ENCODE measurements at places on chromosomes 1 and 21. TPM values are rescaled to one million over a fixed set of nuclear protein-coding genes. Genes with fewer than 3 reads are reported as not detected.

Gene FAM167B
- 1.6 TPM for polyA plus RNA-seq

Gene ADORA1
- 4.8 TPM for polyA plus RNA-seq

Gene TTLL7
- 7.3 TPM for polyA plus RNA-seq

Gene CYP4X1
- polyA plus RNA-seq: 0.67 TPM

Gene FCGR3A
- not detected for polyA plus RNA-seq

- DNase-seq: no peak
- H3K27ac ChIP-seq: peak overlapping the region; percentile 66
- no peaks in the 10 kb centered on the region for H3K36me3 ChIP-seq
- peaks cover 22% of the 10 kb centered on the region for H3K4me1 ChIP-seq
Measured at GRCh38 chr1:32989160-32990050, 24.8 kb upstream of the RNF19B start.

DNA sequence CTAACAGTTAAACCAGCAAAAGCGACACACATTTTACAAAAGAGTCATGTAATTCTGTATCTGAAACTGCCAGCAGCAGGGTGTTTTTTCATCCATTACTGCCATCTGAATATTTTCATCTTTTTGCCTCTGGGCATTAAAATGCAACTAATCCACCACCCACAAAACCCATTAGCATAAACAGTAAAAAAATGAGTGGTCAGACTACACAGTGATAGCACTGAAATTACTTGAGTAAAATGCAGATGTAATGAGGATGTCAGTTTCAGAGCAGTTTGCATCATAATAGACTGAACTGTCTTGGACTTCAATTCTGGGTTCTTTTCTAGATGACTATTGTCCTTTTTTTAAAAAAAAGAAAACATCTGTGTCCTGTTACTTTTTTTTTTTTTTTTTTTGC, 132.3 kb downstream of the GABPA start:
- H3K27me3 ChIP-seq: no peaks in the 10 kb centered on the region
- no peaks in the 10 kb centered on the region for H3K4me1 ChIP-seq
- peak; percentile 22 for DNase-seq

DNA sequence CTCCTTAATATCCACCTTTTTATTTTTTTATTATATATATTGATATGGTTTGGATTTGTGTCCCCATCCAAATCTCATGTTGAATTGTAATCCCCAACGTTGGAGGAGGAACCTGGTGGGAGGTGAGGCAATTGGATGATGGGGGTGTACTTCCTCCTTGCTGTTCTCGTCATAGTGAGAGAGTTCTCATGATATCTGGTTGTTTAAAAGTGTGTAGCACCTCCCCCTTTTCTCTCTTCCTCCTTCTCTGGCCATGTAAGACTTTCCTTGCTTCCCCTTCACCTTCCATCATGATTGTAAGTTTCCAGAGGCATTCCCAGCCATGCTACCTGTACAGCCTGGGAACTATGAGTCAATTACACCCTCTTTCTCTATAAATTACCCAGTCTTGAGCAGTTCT, 22.7 kb upstream of the CCSAP start:
- H3K27me3 ChIP-seq: peaks cover 14% of the 10 kb centered on the region
- H3K27ac ChIP-seq: no peak overlapping the region
- no peak overlapping the region for H3K4me3 ChIP-seq
- DNase-seq: no peak

- H3K4me1 ChIP-seq: no peaks in the 10 kb centered on the region
- H3K36me3 ChIP-seq: no peaks in the 10 kb centered on the region
- no peaks in the 10 kb centered on the region for H3K27me3 ChIP-seq
- H3K4me3 ChIP-seq: no peak overlapping the region
Measured at GRCh38 chr1:29832936-29833335, 596.6 kb downstream of the PTPRU start.

- no peaks in the 10 kb centered on the region for H3K36me3 ChIP-seq
- peak overlapping the region; percentile 41 for H3K27ac ChIP-seq
- H3K4me3 ChIP-seq: no peak overlapping the region
- no peaks in the 10 kb centered on the region for H3K27me3 ChIP-seq
- DNase-seq: peak; percentile 57
- H3K4me1 ChIP-seq: no peaks in the 10 kb centered on the region
Measured at GRCh38 chr1:246117066-246117791, 389.9 kb downstream of the SMYD3 start.

- no peak overlapping the region for H3K4me3 ChIP-seq
- H3K27ac ChIP-seq: no peak overlapping the region
- peaks cover 5% of the 10 kb centered on the region for H3K27me3 ChIP-seq
- no peaks in the 10 kb centered on the region for H3K4me1 ChIP-seq
- DNase-seq: no peak
- H3K36me3 ChIP-seq: no peaks in the 10 kb centered on the region
Measured at GRCh38 chr1:160620942-160621632, 25.8 kb downstream of the SLAMF1 start.

- H3K4me3 ChIP-seq: no peak overlapping the region
- H3K27me3 ChIP-seq: no peaks in the 10 kb centered on the region
- H3K4me1 ChIP-seq: no peaks in the 10 kb centered on the region
- no peak for DNase-seq
Measured at GRCh38 chr1:151860504-151861187, 7.1 kb upstream of the THEM5 start.

- no peak overlapping the region for H3K4me3 ChIP-seq
Measured at GRCh38 chr1:48923116-48923515, 146.4 kb upstream of the BEND5 start.

GRCh38 chr1:226733304-226733703, 5.8 kb downstream of the ITPKB start:
- no peak overlapping the region for H3K27ac ChIP-seq
- peaks cover 7% of the 10 kb centered on the region for H3K4me1 ChIP-seq
- H3K36me3 ChIP-seq: no peaks in the 10 kb centered on the region
- no peak for DNase-seq

GRCh38 chr1:152185544-152186391, 26.7 kb upstream of the RPTN start:
- no peak overlapping the region for H3K27ac ChIP-seq
- H3K36me3 ChIP-seq: no peaks in the 10 kb centered on the region
- DNase-seq: peak; percentile 57

GRCh38 chr1:113940365-113941244, 11.5 kb downstream of the HIPK1 start:
- H3K4me3 ChIP-seq: no peak overlapping the region
- H3K36me3 ChIP-seq: peaks cover 17% of the 10 kb centered on the region
- no peaks in the 10 kb centered on the region for H3K4me1 ChIP-seq
- H3K27me3 ChIP-seq: no peaks in the 10 kb centered on the region
- DNase-seq: no peak

DNA sequence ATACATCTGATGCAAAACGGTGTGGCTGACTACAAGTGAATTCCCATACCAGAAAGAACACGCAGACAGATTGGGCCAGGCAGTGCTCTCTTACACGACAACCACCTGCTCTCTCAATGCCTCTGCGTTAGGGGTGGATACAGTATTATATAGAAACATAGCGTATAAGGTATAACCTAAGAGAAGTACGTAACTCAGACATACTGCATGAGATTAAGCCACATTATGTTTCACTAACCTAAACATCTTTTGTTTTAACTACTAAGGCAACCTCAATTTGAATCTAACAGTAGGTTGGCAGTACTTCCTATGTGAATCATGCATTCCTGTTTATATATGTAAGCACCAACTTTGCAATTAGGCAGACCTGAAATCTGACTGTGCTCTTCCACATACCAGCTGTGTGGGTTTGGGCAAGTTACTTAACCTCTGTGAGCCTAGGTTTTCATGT, 58.1 kb upstream of the COA6 start:
- no peaks in the 10 kb centered on the region for H3K36me3 ChIP-seq
- H3K27me3 ChIP-seq: no peaks in the 10 kb centered on the region
- H3K4me1 ChIP-seq: peaks cover 18% of the 10 kb centered on the region

GRCh38 chr1:190578526-190578925, 100.9 kb upstream of the BRINP3 start:
- no peaks in the 10 kb centered on the region for H3K27me3 ChIP-seq
- DNase-seq: no peak
- H3K27ac ChIP-seq: no peak overlapping the region
- peaks cover 16% of the 10 kb centered on the region for H3K4me1 ChIP-seq
- peak overlapping the region; percentile 32 for H3K4me3 ChIP-seq

GRCh38 chr1:239912471-239912870, 179.2 kb upstream of the FMN2 start:
- no peaks in the 10 kb centered on the region for H3K27me3 ChIP-seq
- no peak for DNase-seq
- peaks cover 19% of the 10 kb centered on the region for H3K4me1 ChIP-seq
- H3K4me3 ChIP-seq: no peak overlapping the region
- peaks cover 10% of the 10 kb centered on the region for H3K36me3 ChIP-seq
- peak overlapping the region; percentile 8 for H3K27ac ChIP-seq

DNA sequence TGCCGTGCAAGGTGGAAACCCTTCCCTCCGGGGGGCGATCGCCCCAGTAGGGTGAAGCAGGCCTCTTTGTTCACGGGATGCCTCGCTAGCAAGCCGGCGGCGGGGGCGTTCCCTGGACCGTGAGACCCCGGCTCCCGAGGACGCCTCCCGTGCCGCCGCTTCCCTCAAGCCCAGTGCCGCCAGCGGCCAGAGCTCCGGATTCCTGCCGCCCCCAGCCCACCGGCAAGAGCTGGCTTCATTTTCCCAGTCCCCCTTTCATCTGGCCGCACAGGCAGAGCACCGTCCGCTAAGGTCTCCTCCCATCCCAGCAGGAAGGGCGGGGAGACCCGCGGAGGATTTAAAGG, 16.3 kb downstream of the IER5 start:
- DNase-seq: no peak
- no peaks in the 10 kb centered on the region for H3K36me3 ChIP-seq
- peak overlapping the region; percentile 98 for H3K27ac ChIP-seq
- H3K4me3 ChIP-seq: peak overlapping the region; percentile 80
- no peaks in the 10 kb centered on the region for H3K27me3 ChIP-seq
- H3K4me1 ChIP-seq: peaks cover 56% of the 10 kb centered on the region
